Fibroblast of upper back skin (primary cell): ENCODE measurements at places on chromosomes 1 and 21.
A peak's percentile ranks its signal among the peaks of the same experiment; 100 is the strongest.

- no peak for DNase-seq
These were observed 29.8 kb downstream of the ZNF281 start for GRCh38 chr1:200379940-200380588.

GRCh38 chr1:224223819-224224714, 41.0 kb downstream of the DEGS1 start:
- peak; percentile 66 for DNase-seq

DNA sequence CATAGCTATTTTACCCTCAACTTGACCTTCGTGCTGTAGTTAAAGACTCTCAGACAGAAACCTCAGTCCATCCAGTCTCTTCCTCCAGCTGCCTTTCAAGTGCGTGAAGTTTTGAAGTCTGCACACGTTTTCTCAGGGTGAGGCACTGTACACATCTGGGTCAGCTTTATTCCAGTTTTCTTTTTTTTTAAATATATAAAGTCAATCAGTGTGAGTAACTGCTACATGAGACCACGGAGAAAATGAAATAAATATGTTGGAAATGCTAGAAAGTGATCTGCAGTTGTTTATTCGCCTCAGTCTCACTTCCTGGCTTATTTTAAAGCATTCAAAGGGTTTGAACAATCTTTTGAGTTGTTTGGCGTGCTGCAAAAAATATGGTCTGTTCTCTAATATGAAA, 135.7 kb downstream of the ROR1 start:
- DNase-seq = no peak

DNA sequence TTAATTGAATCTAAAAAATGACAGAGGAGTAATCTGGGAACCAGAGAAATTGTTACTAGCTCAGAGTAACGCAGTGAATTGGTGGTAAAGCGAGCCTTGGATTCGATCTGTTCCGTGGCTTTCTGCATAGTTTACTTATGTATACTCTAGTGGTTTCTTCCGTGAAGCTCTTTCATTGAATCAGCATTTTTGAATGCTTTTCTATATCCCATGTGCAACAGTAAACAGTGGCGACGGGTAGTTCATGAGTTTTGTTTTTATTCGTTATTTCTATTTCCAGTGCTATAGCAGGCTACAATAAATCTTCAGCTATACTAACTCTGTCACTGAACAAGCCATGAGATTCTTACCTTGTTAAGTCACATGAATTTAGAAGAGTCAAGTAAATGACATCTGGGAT, 14.5 kb upstream of the MAP3K7CL start:
- no peak for DNase-seq

GRCh38 chr1:4055294-4055967, 155.4 kb upstream of the C1orf174 start:
- DNase-seq = no peak

- no peak for DNase-seq
These were observed 254.2 kb upstream of the VAMP3 start for GRCh38 chr1:7516929-7517328.

- DNase-seq = no peak
These were observed 627 bp downstream of the ADARB1 start for GRCh38 chr21:45074818-45075595.

DNA sequence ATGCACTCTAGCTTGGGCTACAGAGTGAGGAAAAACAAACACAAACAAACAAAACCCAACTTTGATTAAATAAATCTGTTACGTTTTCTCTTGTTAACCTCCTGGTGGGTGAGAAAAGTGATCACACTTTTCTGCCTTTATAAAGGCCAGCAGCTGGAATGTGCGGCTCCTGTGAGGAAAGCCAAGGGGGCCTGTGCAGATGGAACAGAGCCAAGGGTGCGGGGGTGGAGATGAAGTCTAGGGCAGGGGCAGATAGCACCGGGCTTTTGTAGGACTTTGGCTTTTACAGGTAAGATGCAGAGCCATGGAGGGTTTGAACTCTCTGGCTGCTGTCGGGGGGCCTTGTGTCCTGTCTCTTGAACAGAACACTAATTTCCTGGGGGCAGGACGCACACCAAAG, 40.7 kb upstream of the GPR37L1 start:
- DNase-seq = no peak

DNA sequence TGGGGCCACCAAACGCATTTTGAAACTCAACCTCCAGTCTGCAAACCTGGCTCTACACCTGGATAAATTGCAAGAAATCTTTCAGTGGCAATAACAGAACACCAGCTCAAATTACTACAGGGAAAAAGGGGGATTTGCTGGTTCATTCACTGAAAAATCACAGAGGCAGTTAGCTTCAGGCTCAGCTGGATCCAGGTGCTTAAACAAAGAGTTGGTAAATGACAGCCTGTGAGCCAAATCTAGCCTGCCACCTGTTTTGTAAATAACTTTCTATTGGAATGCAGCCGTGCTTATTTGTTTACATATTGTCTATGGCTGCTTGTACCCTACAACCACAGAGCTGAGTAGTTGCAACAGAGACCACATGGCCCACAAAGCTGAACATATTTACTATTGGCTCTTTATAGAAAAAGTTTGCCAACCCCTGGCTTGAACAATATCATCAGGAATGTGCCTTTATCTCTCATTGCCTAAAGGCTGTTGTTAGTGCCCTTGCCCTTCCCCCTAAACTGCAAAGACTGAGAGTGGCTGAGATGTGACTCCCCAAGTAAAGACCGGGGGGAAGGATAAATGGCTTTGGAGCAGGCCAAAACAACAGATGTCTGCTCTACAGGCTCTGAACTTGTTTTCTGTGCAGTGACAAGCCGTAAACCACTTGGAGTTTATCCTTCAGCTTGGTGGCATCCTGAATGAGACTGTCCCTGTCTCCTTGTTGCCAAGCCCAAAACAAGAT, 21.5 kb upstream of the PTPRF start:
- no peak for DNase-seq

GRCh38 chr1:17437580-17438317, 1.7 kb downstream of the RCC2 start:
- peak; percentile 36 for DNase-seq

GRCh38 chr1:51422367-51423072, 92.2 kb upstream of the TTC39A start:
- DNase-seq = no peak

- peak; percentile 93 for DNase-seq
These were observed 101.5 kb upstream of the SLFNL1 start for GRCh38 chr1:41122851-41123518.

DNA sequence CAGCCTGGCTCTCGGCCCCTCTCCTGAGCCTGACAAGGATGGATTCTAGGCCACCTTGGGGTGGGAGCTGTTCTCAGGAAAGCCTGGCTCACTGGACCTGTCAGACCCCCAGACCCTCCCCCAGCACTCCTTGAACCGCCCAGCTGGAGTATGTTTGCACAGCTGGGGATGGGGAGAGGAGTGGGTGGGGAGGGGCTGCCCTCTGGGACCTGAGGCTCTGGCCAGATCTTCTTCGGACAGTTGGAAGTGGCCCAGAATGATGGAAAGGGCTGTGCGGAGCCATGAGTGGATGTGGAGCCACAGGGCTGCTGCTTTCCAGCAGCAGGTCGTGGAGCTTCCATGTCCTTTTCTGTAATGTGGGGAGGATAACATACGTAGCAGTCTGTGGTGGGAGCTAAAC, 43.0 kb upstream of the TRABD2B start:
- no peak for DNase-seq

DNA sequence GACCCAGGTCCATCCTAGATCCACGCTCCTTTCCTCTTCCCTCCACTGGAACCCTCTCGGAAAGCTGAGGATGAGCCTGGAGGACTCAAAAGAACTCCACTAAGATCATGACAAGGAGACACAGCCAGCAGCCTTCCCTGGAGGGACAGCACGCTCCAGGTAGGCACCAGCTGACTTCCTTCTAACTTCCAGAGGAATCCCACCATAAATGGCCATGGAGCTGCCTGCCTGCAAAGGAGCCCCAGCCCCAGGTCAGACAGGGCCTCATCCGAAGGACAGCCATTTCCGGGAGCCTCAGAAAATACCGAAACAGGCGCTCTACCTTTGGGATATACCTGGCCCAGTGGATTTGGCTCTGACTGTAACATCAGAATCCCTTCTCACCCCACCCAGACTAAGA, 4.1 kb downstream of the SH3BP5L start:
- no peak for DNase-seq

DNA sequence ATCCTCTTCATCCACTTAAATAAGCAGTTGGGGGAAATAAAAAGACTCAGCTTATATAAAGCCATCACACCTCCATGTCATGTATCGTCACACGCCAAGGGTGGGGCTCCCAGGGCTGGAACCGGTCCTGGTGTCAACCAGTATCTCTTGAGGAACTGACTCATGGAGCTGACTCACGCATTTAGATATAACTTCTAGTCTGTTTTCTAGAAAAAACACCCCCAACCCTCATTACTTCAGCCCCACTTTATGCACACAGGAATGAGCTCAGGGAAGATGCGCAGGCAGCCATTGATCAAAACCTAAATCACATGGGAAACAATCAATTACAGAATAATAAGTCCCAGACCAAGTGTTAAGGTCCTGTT, 6.9 kb upstream of the IL22RA1 start:
- DNase-seq = peak; percentile 34

DNA sequence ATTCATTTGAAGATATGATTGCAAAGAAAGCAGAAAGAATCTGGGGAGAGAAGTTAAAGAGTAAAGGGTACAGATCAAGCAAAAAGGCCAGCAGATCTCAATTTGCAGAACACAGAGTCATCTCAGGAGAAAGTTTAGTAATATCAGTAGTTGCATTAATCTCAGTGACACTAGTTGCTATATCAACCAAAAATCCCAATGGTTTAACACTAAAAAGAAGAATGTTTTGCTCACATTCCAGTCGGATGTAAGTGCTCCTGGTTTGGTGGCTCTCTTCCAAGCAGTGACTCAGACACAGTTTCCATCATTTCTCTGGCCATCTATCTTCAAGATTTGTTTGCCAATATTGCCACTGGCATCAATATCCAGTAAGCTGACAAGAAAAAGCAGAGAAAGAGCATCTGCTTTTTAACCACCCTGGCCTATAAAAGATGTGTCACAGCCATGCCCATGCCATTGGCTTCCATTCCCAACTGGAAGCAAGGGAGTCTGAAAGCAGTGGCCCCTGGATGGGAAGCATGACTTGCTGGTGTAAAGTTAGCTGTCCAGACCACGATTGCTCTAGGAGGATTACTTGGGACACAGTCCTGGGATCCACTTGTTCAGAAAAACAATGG, 45.5 kb upstream of the AIM2 start:
- peak; percentile 87 for DNase-seq

GRCh38 chr1:162179121-162179520, 109.6 kb downstream of the NOS1AP start:
- DNase-seq = no peak

GRCh38 chr1:81512252-81513003, 288.3 kb upstream of the ADGRL2 start:
- peak; percentile 25 for DNase-seq

DNA sequence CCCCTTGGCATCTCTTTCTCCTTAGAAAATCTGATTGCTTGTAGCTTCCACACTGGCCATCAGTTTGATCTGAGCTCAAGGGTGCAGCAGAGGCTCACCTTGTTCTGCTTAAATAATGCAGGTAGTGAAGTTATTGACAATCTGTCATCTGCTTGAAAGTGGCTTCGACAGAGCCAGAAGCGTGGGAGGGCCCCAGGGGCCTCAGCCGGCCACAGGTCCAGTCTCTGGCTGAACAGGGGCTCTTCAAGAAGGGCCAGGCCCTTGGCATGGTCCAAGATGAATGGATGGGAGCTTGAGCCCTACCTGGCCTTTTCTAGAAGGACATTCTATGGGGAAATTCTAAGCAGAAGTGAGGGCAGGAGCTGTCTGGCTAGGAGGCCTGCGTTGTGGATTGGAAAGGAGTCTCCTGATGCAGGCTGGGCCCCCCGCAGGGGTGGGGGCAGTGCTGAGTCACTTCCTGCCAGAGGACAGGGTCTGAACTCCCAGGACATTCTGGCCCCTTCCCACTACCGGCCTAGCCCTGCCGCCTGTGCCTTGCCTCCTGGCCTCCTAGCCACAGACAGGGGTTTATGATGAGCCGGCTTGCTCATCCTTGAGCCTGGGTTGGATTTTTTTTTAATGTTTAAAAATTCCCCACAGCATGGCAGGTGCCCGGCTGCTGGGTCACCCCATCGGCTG, 162.3 kb upstream of the VAMP3 start:
- no peak for DNase-seq

DNA sequence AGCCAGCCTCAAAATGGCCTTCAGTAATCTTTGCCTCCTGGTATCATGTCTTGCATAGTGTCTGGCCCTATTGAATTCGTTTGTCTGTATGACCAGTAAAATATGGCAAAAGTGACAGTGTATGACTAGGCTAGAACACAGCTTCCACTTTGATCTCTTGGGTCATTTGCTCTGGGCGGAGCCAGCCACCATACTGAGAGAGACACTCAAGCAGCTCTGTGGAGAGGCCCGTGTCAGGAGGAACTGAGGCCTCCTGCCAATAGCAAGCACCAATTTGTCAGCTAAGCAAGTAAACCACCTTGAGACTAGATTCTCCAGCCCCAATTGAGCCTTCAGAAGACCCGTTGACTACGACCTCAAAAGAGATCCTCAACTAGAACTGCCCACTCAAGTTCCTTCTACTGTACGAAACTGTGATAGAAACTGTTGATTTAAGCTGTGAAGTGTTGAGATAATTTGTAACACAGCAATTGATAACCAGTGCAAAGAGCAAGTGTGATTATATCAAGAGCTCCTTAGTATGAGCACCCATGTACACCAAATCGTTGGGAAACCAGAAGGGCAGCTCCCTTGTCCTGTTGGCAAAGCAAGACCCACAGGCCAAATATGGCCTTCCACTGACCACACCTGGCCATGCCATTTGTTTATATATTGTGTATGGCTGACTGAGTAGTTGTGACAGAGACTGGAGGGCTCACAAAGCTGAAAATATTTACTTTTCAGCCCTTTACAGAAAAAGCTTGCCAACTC, 52.7 kb upstream of the SERBP1 start:
- DNase-seq = no peak

- peak; percentile 35 for DNase-seq
These were observed 44.2 kb upstream of the MARK1 start for GRCh38 chr1:220483700-220484099.

DNA sequence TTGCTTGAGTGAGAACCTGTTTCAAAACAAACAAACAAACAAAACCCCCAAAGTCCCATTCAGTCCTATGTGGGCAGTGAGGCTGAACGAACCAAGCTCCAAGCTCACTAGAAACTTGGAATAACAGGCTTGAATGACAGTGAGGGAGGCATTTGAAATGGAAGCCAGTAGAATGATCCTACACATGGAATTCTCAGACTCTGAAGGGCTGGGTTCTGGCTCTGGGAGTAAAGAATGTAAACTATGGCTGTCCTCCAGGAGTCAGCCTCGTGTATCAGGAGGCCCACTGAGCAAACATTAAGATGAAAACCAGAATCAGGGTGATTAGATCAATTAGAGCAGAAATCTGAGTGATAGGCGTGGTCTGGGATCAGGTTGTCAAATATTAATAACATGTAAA, 14.9 kb downstream of the PCP4L1 start:
- DNase-seq = peak; percentile 9

DNA sequence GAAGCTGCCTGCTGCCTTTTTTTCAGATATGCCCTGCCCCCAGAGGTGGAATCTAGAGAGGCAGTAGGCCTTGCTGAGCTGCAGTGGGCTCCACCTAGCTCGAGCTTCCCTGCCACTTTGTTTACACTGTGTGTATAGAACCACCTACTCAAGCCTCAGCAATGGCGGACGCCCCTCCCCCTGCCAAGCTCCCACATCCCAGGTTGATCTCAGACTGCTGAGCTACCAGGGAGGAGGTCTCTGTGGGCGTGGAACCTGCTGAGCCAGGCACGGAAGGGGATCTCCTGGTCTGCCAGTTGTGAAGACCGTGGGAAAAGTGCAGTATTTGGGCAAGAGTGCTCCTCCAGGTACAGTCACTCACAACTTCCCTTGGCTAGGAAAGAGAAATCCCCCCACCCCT, 65.1 kb downstream of the MSH4 start:
- DNase-seq = no peak
